MCF 10A (cell line): ENCODE measurements at places on chromosomes 16 and 17. TPM values are rescaled to one million over a fixed set of nuclear protein-coding genes. Genes with fewer than 3 reads are reported as not detected.

The TEKT5 gene
- not detected in 2 replicates for total RNA-seq

The LCMT1 gene
- total RNA-seq: 28.1 and 36.3 TPM in 2 replicates

The TMEM208 gene
- 44.4 and 55.5 TPM in 2 replicates for total RNA-seq

The AGRP gene
- total RNA-seq: not detected in 2 replicates

The ADORA2B gene
- 21.7 and 26.0 TPM in 2 replicates for total RNA-seq

The TEKT3 gene
- total RNA-seq: not detected in 2 replicates

The ZNF785 gene
- total RNA-seq: 12.8 and 16.3 TPM in 2 replicates

The DHRS7C gene
- not detected in 2 replicates for total RNA-seq

The RPAIN gene
- 49.0 and 49.3 TPM in 2 replicates for total RNA-seq

The MGRN1 gene
- total RNA-seq: 61.3 and 62.9 TPM in 2 replicates

The C16orf89 gene
- not detected in 2 replicates for total RNA-seq

The C16orf86 gene
- total RNA-seq: 0.54 and 0.65 TPM in 2 replicates

The LLGL2 gene
- total RNA-seq: 19.8 and 21.2 TPM in 2 replicates

The BRIP1 gene
- total RNA-seq: 3.4 and 4.7 TPM in 2 replicates

The ELAC2 gene
- 67.1 and 67.4 TPM in 2 replicates for total RNA-seq

The UBE2Z gene
- total RNA-seq: 106 and 115 TPM in 2 replicates

The APOH gene
- not detected in 2 replicates for total RNA-seq

The CCDC154 gene
- total RNA-seq: 0.28 and 1.2 TPM in 2 replicates

The CCL13 gene
- total RNA-seq: not detected in 2 replicates

The XYLT1 gene
- total RNA-seq: not detected in 2 replicates

The CD19 gene
- not detected in 2 replicates for total RNA-seq

The KRTAP3-2 gene
- not detected in 2 replicates for total RNA-seq

The FBXW10B gene
- total RNA-seq: 3.4 and 5.3 TPM in 2 replicates

The MEIOB gene
- total RNA-seq: not detected in 2 replicates

The GLG1 gene
- total RNA-seq: 99.1 and 132 TPM in 2 replicates

The KRT13 gene
- not detected in 2 replicates for total RNA-seq

The HBQ1 gene
- not detected in 2 replicates for total RNA-seq

The TOB1 gene
- 53.1 and 66.0 TPM in 2 replicates for total RNA-seq

The METTL2A gene
- total RNA-seq: 25.4 and 28.0 TPM in 2 replicates

The CHST4 gene
- 0.14 TPM in 1 of 2 replicates, not detected in the other for total RNA-seq

The CTDNEP1 gene
- 145 and 148 TPM in 2 replicates for total RNA-seq

The SOX15 gene
- total RNA-seq: 32.6 and 34.4 TPM in 2 replicates

The EME1 gene
- total RNA-seq: 6.0 and 6.7 TPM in 2 replicates

The KRT23 gene
- total RNA-seq: not detected in 2 replicates

The FBXW10 gene
- 0.22 and 0.23 TPM in 2 replicates for total RNA-seq

The THAP11 gene
- 18.3 and 20.5 TPM in 2 replicates for total RNA-seq

The GFAP gene
- total RNA-seq: not detected in 2 replicates

The ADAM11 gene
- 0.16 and 0.56 TPM in 2 replicates for total RNA-seq

The DCTPP1 gene
- 29.1 and 42.4 TPM in 2 replicates for total RNA-seq

The CCDC200 gene
- not detected in 2 replicates for total RNA-seq

The PIMREG gene
- 11.0 and 21.7 TPM in 2 replicates for total RNA-seq

The NSMCE1 gene
- total RNA-seq: 106 and 119 TPM in 2 replicates

The EVI2B gene
- 3.6 and 3.8 TPM in 2 replicates for total RNA-seq
